ENCODE measurements at places on chromosomes 6 and 20. TPM values are rescaled to one million over a fixed set of nuclear protein-coding genes. Genes with fewer than 3 reads are reported as not detected.
A peak's percentile ranks its signal among the peaks of the same experiment; 100 is the strongest.

- DNase-seq, result no peak
- H3K4me3 ChIP-seq, result no peak overlapping the region
- H3K36me3 ChIP-seq, result no peaks in the 10 kb centered on the region
- H3K4me1 ChIP-seq, result no peaks in the 10 kb centered on the region
- no peak overlapping the region for H3K27ac ChIP-seq
These were observed 442.6 kb upstream of the PTCHD4 start for GRCh38 chr6:48553467-48554189.

DNA sequence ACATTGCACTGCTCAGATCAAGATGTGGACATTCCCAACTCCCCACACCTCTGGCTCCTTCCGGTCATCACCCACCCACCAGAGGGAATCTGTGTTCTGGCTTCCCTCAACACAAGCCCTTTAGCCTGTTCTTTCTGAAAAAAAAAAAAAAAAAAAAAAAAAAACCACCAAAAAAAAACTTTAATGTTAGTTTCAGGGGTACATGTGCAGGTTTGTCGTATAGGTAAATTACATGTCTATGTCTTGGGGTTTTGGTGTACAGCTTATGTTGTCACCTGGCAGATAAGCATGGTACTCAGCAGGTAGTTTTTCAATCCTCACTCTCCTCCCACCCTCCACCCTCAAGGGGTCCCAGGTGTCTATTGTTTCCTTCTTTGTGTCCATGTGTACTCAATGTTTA is 135.8 kb upstream of the FOXA2 start:
- peaks cover 5% of the 10 kb centered on the region for H3K4me1 ChIP-seq
- no peak for DNase-seq
- H3K27ac ChIP-seq, result no peak overlapping the region
- H3K36me3 ChIP-seq, result no peaks in the 10 kb centered on the region
- no peak overlapping the region for H3K4me3 ChIP-seq
- H3K27me3 ChIP-seq, result no peaks in the 10 kb centered on the region

DNA sequence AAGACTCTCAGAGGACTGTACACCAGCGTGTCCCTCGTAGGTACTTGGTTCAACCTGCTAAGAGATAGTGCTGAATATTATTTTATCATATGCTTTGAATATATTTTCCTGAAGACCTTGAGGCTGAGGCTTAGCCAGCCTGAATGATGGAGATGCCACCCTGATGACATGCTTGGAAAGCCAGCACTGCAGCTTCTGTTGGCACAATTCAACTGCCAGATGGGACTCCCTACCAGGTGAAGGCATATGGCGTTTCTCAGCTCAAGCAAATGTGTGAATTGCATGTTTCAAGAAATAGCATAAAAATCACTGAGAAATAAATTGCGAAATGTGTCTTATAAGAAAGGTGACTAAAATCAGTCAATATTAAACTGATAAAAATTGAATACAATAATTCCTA is 228.1 kb upstream of the CST7 start:
- H3K36me3 ChIP-seq, result no peaks in the 10 kb centered on the region
- H3K27ac ChIP-seq, result no peak overlapping the region
- no peaks in the 10 kb centered on the region for H3K4me1 ChIP-seq
- no peak for DNase-seq
- no peak overlapping the region for H3K4me3 ChIP-seq

- no peak for DNase-seq
- no peak overlapping the region for H3K4me3 ChIP-seq
- H3K27ac ChIP-seq, result no peak overlapping the region
These were observed 41.1 kb downstream of the FARS2 start for GRCh38 chr6:5302220-5302946.

DNA sequence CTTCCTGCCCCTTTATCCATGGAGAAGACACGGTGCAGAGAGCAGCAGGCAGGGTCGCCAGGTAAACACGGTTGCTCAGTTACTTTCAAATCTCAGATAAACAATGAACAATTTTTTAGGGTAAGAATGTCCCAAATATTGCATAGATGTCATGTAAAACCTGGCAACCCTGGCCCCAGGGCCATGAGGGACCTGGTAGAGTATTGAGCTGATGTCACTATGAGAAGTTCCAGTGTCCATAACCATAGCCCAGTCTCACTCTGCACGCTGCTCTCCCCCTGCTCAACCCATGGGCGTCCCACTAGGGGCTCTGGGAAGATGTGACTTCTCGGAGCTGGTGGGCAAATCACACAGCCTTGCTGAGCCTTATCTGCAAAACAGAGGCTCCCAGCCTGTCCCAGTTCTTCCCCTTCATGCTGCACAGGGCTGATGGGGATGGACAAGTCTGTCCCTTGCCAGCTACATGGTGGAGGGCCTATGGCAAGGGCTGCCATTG is 71.3 kb upstream of the TOP1 start:
- H3K4me3 ChIP-seq, result no peak overlapping the region
- no peak for DNase-seq
- H3K4me1 ChIP-seq, result no peaks in the 10 kb centered on the region
- H3K36me3 ChIP-seq, result no peaks in the 10 kb centered on the region
- H3K27me3 ChIP-seq, result no peaks in the 10 kb centered on the region

DNA sequence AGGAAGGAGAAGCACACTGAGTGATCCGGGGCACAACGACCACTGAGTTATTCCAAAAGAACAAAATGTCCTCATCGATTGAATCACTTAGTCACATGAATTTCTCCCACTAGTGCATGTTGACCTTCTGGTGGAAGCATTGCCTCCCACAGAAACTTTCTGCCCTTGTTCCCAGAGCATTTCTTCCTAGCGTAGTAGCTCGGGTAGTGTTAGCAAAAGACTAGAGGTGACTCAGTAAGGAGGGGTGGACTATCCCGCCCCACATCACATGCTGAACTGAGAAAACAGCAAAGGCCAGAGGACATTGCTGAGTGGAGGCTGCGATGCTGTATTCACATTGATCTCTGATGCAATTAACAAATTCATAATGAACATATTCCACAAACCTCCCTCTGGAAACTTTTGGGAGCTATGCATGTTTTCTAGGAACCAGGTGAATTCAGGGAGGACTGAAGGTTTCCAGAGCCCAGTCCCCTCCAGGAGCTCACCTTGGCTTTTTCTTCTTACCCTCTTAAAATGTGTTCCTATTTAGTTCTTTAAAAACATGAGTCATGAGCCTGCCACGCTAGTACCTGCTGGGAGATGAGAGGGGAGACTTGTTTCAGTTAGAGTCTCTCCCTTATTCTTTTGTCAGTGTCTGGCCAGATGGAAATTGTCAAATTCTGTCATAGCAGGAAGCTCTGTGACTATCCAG is 507.9 kb downstream of the CDH26 start:
- no peak overlapping the region for H3K4me3 ChIP-seq
- no peaks in the 10 kb centered on the region for H3K36me3 ChIP-seq
- DNase-seq, result peak; percentile 3
- H3K4me1 ChIP-seq, result no peaks in the 10 kb centered on the region
- H3K27me3 ChIP-seq, result no peaks in the 10 kb centered on the region
- H3K27ac ChIP-seq, result no peak overlapping the region

- no peak for DNase-seq
- no peaks in the 10 kb centered on the region for H3K4me1 ChIP-seq
- no peak overlapping the region for H3K27ac ChIP-seq
These were observed 21.1 kb upstream of the HLA-DRB1 start for GRCh38 chr6:32610682-32611296.

DNA sequence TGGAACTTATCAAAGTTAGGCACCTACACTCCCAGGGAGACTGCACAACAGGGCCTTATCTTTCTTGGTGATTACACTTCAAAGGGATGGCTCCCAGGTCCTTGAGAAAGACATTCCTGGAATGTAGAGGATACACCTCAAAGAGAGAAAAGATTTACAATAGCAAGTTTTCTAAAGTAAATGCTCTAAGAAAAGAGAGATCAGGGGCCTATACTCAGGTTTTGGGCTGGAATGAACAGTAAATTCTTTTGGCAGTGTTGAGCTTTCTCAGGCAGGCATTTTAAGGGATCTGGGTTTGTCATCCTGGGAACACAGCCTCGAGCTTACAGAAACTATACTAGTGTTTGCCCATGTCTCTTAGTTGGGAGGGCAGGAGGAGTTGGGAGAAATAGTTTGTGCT is 31.7 kb upstream of the ME1 start:
- H3K27me3 ChIP-seq, result no peaks in the 10 kb centered on the region
- H3K27ac ChIP-seq, result no peak overlapping the region
- no peaks in the 10 kb centered on the region for H3K36me3 ChIP-seq
- no peak overlapping the region for H3K4me3 ChIP-seq
- H3K4me1 ChIP-seq, result no peaks in the 10 kb centered on the region

- H3K27me3 ChIP-seq, result no peaks in the 10 kb centered on the region
- H3K4me1 ChIP-seq, result peaks cover 5% of the 10 kb centered on the region
- no peak for DNase-seq
- H3K27ac ChIP-seq, result no peak overlapping the region
These were observed 114.2 kb upstream of the JARID2 start for GRCh38 chr6:15131651-15132061.

GRCh38 chr6:137157601-137158000 is 15.8 kb downstream of the IL22RA2 start:
- no peaks in the 10 kb centered on the region for H3K27me3 ChIP-seq
- no peaks in the 10 kb centered on the region for H3K4me1 ChIP-seq

DNA sequence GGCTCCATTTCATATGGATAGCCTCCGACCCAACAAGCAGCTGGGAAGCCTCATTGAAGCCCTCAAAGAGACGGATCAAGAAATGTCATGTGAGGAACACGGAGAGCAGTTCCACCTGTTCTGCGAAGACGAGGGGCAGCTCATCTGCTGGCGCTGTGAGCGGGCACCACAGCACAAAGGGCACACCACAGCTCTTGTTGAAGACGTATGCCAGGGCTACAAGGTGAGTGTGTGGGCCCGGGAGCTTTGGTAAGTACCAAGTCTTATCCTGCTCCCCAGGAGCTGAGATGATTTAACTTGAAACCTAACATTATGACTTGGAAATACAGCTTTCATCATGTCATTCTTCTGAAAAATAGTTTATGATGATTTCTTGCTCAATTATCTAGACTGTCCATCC is 4.1 kb downstream of the TRIM38 start:
- no peak overlapping the region for H3K27ac ChIP-seq
- H3K27me3 ChIP-seq, result no peaks in the 10 kb centered on the region
- H3K36me3 ChIP-seq, result peaks cover 60% of the 10 kb centered on the region
- no peak overlapping the region for H3K4me3 ChIP-seq
- H3K4me1 ChIP-seq, result no peaks in the 10 kb centered on the region

DUSP15 gene
- total RNA-seq, result 61.3 TPM

TFB1M gene
- 52.7 TPM for total RNA-seq

IL20RA gene
- 0.60 TPM for total RNA-seq

LPA gene
- 0.42 TPM for total RNA-seq

RCAN2 gene
- total RNA-seq, result 6.6 TPM

TRIM10 gene
- not detected for total RNA-seq

Measured in tibial nerve (tissue), 4 donors.